ENCODE measurements at places on chromosomes 7 and 10.

- DNase-seq = no peak
Measured at GRCh38 chr7:133431134-133431724, 178.4 kb downstream of the EXOC4 start.

DNA sequence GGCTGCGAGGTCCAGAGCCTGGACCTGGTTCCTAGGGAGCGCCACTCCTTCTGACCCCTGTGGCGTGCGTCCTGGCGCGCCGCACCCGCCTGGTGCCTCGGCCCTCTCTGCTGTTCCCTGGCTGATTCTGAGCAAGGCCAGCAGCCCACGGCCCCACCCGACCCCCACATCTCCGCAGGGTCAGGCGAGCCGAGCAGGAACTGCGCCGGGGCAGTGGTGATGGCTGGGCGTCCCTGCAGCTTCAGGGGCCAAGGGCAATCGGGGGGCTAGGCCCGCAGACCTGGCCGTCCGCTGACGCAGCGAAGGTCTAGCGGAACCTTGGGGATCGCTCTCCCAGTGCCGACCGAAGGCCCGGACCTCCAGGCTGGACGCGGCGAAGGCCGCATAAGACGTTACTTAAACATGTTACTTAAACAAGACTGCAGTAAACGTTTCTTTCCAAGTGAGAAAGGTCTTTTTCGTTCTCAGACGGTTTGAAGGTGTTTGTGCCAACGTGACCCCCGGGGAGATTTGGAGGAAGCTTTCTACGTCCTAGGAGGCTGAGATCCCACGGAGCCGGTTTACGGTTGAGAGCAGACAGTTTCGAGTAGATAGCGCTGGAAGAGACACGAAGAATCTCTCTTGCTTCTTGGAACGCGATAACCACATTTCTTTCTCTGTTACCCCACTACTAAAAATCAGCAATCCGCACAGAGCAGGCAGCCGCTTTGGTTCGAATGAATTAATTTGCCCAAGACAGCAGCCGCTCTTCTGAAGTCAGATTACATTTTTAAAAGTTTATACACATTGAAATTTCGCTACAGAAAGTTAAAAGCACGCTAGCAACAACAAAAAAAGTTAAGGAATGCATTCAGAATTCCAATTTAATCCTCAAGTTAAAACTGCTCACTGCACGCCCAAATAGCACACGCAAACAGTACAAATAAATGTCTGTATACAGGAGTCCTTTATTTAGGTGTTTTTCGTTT lies 4.9 kb upstream of the NKX2-3 start:
- DNase-seq = no peak

DNA sequence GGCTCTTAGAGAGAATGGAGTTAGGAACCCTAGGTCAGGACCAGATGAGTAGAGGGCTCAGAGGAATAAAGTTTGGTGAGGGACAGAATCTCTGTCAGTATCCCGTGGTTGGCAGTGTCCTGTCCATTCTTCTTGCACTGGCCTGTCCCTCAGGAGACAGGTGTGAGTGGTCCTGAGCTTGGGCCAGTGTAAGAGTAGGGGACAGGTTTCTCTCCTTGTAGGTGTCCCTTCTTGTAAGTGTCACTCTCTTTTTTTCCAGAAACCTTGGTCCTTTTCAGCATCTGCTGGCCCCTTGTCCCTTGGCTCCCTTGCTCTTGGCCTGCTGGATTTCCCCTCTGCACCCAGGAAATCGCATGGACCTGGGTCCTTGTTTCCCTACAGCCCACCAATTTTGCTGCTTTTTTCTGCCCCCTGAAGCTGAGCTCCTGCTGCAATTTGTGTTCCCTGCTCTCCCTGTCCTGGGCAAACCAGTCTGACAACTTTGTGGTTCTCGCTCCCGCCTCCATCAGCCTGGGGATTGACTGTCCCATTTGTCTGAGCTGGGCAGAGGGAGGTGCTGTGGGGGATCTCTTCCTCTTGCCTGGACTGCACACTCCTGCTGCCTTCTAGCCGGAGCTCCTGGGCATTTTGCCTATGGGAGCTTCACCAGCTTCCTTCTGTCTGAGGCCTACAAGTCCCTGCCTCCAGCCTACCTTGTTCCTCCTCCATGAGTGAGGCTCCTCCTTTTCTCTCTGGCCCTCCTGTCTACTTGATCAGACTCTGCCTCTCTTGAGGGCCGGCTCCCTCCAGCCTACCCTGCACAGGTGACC lies 6.5 kb downstream of the TSPAN14 start:
- no peak for DNase-seq

- no peak for DNase-seq
Measured at GRCh38 chr10:111206521-111206920, 129.7 kb downstream of the ADRA2A start.

DNA sequence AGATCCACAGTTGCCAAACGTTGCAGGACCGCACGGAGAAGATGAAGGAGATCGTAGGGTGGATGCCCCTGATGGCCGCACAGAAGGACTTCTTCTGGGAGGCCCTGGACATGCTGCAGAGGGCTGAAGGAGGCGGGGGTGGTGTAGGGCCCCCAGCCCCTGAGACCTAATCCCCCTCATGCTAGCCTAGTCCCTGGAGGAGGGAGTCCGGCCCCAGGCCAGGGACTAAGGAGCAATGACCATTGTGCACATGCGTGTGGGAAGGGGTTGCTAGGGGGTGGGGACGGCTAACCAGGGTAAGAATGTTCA lies 1.5 kb upstream of the PCOLCE start:
- DNase-seq = no peak

DNA sequence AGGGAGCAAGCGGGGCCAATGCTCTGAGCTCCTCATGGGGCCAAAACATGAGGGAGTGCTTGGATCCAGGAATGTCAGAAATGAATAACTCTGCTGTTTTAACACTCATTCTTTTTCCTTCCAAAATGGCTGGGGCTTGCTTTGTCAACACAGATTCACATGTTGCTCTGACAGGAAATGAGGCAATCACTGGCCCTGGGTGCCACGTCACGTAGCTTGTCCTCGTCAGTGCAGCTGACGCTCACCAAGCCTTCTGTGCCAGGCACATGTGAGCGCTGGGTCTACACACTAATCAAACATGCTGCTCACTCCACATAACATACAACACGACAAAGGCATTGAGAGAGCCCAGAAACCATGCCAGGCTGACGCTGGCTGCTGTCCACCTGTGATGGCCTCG lies 198.9 kb downstream of the WDR37 start:
- no peak for DNase-seq

GRCh38 chr10:26824015-26824690 lies 36.6 kb downstream of the ABI1 start:
- no peak for DNase-seq

DNA sequence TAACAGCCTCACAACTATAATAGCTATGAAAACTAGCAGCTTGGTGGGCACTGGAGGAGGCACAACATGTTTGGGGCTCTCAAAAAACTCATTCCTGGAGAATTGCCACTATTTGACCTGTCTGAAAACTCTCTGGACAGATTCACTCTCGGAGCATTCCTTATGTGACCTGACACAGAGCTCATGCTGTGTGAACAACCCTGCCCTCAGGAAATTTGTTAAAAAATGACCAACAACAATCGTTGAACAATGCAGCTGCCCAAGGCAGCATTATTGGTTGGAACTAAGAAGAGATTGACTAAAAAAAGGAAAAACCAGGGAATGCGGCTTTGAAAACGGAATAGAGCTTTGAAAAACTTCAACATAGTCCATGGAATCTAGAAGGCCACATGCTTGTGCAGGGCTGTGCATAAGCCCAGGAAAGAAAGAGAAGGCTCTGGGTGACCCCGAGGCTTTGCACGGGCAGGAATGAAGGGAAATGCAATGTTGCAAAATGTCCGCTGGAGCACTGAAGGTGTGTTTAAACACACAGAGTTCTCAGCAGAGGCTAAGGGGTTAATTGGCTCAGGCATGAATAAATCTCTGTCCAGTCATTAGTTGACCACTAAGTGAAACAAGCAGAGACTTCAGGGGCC lies 52.8 kb downstream of the NAMPT start:
- no peak for DNase-seq

DNA sequence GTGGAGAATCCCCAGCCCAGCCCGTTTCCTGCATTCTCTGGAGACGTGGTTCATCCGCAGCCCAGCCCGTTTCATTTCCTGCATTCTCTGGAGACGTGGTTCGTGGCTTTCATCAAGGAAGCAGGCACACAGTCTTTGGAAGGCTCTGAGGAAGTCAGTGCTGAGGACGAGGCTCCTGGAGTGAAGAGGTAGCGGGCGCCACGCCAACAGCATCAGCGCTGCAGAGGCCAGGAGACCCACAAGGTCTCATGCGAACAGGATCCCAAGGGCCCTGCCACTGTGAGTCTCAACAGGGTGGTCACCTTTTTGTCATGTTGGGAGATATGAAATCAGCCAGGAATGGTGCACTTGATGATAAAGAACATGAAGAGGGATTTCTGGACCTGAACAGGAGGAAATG lies 12.4 kb upstream of the TCERG1L start:
- DNase-seq = no peak

- DNase-seq = no peak
Measured at GRCh38 chr10:124614003-124614659, 130.0 kb downstream of the FAM53B start.

DNA sequence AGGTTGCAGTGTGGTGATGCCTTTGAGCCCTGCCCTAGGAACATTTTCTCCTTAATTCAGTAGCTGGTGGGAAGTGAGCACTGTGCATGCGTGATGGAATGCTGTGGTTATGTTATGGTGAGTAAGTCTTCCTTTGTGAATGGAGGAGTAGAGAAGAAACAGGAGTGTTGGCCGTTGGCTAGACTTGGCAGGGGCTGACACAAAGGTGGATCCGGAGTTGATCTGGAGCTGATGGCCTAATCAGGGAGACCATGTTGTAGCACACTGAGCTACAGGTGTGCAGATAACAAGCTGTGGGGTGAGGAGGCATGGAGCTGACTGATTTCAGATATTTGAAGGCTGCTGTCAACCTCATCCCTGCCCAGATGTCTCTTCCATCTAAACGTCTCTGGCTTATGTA lies 122.3 kb downstream of the CNNM2 start:
- DNase-seq = no peak

DNA sequence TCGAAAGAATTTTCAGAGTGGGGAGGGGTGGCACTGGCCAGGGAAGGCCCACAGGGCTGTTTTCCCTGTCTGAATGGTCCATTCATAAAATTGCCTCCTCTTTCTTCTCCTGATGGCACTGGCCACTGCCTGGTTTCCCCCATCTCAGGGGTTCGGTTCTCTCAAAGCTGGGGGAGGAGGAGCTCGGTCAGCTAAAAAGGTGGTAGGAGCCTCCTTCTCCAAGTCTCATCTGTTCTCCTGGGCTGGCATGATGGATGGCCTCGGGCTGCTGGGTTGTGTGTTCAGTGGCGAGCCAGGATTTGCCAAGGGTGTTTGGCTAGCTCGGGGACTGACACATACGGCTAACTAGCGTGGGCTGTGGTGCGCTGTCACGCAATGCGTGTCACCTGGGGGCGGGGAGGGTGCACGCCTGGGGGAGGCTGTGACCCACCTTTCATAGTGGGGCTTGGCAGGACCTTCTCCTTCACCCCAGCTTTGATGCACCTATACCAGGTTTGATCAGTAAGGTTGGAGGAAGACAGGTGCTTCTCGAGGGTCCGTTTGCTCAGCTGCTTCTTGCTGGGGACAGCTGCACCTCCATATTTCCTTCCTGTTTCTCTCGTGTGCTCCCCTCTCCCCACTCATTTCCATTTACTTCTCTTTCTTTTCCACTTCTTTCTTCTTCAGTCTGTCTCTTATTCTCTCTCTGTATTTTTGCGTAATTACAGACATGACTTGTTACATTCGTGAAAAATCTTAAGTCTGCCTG lies 36.3 kb downstream of the RBM20 start:
- no peak for DNase-seq

DNA sequence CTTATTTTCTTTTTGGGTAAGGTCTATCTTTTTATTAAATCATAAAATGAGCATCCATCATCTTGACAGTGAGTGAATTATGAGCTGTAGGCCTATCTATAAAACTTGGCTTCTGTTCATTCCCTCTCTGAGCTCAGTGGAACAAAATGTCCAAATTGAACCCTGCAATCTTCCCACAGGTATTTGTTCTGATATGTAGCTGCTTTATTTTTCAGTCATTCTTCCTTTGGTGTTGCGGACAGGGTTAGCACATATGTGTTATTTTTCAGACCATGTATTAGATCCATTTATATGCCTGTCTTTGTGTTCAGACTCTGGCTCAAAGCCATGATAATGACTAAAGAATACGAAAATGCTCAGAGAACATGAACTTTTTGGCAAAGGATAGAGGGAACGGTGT lies 201.6 kb upstream of the KIAA1217 start:
- no peak for DNase-seq

- DNase-seq = no peak
Measured at GRCh38 chr10:121168545-121169216, 317.5 kb downstream of the WDR11 start.

DNA sequence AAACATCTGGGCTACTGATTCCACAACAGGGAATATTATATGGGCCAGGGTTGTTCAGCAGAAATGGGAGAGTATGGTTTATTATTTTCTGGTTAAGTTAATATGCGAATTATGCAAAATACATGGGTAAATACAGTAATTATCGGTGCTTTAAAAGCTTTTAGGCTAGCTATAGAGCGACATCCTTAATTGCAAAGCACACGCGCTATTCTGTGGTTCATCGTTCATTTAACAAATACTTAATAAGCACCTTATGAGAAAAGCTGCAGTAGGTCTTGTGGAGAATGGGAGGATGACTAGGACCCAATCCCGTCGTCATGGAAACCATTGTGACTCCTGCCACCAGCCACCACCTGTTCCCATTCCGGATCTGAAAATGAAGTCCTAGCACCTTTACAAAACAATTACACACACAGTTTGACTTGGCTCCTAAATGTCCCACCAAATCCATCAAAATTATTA lies 623 bp upstream of the CEP41 start:
- no peak for DNase-seq

- no peak for DNase-seq
Measured at GRCh38 chr7:150388306-150388705, 9.2 kb downstream of the ZNF775 start.

GRCh38 chr7:27640884-27641574 lies 21.7 kb downstream of the HIBADH start:
- DNase-seq = no peak

DNA sequence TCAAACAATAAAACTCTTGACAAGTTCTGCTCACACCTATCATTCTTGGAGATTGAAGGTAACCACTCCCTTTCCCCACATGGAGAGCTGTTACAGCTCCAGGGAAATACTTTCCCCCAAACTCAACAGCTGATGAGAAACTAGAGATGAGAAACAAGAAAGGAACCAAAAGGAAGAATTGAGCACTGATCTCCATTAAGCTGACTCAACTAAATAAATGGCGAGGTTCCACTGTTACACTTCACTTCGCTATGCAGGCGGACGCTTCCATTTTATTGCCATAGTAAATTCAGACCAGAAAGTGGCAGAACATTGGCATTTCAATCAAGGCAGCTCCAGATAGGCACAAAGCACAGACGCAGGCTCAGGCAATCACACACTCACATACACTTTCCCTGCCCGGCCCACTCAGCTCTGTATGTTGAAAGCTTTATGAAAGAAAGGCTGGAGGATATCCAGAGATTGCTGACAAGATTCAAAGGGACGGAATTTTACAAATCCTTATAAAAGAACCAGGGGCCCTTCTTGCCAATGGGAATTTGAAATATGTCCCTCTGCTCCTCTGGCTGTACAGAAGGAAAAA lies 11.5 kb upstream of the YAE1 start:
- DNase-seq = no peak
